ENCODE measurements at places on chromosomes 5 and 9.

GRCh38 chr9:38416461-38416860, 7.8 kb downstream of the IGFBPL1 start:
- no peaks in the 10 kb centered on the region for H3K27me3 ChIP-seq
- no peaks in the 10 kb centered on the region for H3K36me3 ChIP-seq
- no peak for DNase-seq
- no peak overlapping the region for H3K27ac ChIP-seq
- no peak overlapping the region for H3K4me3 ChIP-seq
- H3K4me1 ChIP-seq: no peaks in the 10 kb centered on the region

DNA sequence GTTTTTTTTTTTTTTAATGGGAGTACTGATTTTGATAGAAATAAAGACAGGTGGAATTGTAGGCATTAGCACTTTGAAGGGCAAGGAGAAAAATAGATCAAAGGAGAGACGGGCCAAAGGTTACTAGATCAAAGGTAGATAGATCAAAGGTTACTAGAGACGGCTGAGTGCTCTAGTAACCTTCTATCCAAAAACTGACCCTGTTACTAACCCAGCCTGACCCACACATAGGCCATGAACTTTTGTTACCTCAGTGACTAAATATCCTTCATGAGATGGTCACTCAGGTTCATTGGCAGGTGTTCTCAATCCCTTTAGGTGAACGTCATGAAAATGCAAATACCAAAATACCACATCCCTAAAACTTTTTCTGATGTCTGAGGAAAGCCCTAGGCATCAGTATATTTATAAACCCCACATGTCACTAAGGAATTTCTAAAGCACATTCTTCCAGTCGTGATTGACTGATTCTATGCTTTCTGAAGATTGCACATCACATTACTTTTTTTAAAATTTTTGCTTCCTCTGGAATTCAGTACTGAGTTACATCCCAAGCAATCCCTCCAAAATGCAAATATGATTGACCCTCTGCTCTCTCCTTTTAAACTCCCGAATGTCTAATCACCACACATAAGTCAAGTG, 772.7 kb downstream of the BRINP1 start:
- no peaks in the 10 kb centered on the region for H3K36me3 ChIP-seq
- no peak overlapping the region for H3K27ac ChIP-seq
- no peak for DNase-seq
- no peaks in the 10 kb centered on the region for H3K4me1 ChIP-seq
- no peak overlapping the region for H3K4me3 ChIP-seq
- no peaks in the 10 kb centered on the region for H3K27me3 ChIP-seq

DNA sequence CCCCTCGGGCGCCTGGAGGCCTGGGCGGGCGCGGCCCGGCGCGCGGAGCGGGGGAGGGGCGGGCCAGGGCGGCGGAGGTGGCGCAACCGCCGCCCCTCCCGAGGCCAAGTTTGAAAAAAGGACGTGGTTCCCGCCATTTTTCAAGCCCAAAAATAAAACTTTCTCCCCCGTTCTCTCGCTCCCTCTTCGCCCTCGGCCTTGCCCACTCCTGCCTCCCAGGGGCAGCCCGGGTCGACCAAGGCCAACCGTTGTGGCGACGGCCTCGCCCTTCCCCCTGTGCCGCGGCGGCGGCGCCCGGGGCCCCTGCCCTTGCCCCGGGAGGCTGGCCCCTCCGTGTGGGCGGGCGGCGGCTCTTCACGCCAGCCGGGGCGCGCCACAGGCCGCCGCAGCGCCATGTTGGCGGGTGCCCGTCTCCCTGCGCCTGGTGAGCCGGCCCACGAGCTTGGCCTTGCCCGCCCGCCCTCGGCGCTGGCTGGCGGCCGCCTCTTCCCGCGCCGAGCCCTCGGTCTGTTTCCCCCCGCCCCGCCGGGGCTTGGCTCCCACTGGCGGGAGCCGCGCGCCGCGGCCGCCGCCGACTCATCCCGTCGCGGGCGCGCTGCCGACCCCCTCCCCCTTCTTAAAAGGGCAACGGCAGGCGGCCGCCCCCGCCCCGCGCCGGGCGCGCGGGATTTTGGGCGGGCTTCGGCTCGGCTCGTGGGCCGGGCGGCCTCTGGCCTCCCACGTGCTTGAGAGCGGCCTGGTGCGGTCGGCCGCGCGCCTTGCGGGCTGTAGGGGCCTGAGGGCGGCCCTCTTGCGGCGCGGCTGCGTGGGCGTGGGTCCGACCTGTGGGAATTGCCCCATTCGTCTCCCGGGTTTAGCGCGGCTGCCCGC, 1.3 kb downstream of the ANP32B start:
- peak; percentile 76 for DNase-seq
- H3K27me3 ChIP-seq: no peaks in the 10 kb centered on the region
- H3K4me3 ChIP-seq: peak overlapping the region; percentile 99
- peaks cover 15% of the 10 kb centered on the region for H3K4me1 ChIP-seq

GRCh38 chr5:25850581-25850980, 1187.8 kb downstream of the CDH9 start:
- H3K27me3 ChIP-seq: no peaks in the 10 kb centered on the region
- H3K36me3 ChIP-seq: no peaks in the 10 kb centered on the region
- H3K27ac ChIP-seq: no peak overlapping the region
- H3K4me1 ChIP-seq: peaks cover 4% of the 10 kb centered on the region
- no peak for DNase-seq

- DNase-seq: no peak
- H3K4me1 ChIP-seq: no peaks in the 10 kb centered on the region
Observed at GRCh38 chr5:100855937-100856430, 47.1 kb downstream of the ST8SIA4 start.

DNA sequence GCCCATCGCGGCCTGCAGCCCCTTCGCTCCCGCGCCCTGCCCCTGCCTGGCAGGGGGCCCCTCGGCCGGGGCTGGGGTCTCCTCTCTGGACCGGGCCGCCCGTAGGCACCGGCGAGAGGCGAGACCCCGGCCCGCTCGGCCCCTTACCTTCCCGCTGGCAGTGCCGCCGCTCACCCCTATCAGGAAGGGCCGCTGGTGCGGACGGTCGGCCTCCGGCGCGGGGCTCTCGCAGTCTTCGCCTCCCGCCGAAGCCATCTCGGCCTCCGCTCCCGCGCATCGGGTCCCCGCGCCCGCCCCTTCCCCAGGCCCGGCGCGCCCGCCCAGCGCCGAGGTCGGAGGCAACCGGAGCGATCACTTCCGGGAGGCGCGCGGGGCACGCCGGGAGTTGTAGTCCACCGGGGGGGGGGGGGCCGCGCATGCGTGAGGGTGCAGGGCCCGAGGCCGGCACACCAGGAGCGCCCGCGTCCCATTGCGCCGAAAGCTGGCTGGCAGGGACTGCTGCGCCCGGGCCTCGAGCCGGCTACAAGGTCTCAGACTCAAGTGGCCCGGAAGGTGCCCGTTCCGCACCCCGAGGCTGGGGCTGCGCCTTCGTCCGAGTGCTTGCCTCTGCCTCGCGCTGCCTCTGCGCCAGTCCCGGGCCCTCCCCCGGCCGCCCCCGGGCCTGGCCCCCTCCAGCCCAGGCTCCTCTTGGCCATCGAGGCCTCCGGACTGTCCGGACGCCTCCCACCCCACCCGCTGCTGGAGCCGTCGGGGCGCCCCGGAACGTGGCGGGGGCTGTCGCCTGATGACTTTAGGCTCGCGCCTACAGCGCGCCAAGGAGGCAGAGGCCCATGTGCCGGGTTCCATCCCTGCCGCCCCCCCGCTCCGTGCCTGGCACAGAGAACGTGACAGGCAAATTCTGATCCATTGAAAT, at the start of gene UCK1:
TSS of gene UCK1 (minus strand) at position 344 of the 913 bp plus-strand sequence. CDS start at position 255, 89 bp downstream.
- peak; percentile 80 for DNase-seq
- peak within 1 kb of the TSS; percentile 91 for H3K4me3 ChIP-seq
- no peaks in the 10 kb centered on the region for H3K36me3 ChIP-seq
- peak within 1 kb of the TSS; percentile 36 for H3K27ac ChIP-seq

DNA sequence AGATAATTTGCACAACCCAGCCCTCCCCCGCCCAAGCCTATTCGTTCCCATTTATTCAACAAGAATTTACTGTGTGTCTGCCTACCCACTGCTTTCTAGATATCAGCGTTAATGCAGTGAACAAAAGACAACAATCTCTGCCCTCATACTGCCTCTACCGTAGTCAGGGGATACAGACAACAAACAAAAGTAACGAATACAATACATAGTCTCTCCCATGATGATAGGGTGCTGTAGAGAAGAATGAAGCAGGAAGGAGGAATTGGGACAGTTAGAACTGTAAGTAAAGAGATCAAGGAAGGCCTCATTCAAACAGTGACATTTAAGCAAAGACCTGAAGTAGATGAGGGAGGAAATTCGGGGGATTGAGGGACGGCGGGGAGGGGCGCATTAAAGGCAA, 1.7 kb downstream of the GFM2 start:
- no peaks in the 10 kb centered on the region for H3K36me3 ChIP-seq
- peak overlapping the region; percentile 82 for H3K27ac ChIP-seq
- peaks cover 18% of the 10 kb centered on the region for H3K4me1 ChIP-seq
- no peaks in the 10 kb centered on the region for H3K27me3 ChIP-seq

DNA sequence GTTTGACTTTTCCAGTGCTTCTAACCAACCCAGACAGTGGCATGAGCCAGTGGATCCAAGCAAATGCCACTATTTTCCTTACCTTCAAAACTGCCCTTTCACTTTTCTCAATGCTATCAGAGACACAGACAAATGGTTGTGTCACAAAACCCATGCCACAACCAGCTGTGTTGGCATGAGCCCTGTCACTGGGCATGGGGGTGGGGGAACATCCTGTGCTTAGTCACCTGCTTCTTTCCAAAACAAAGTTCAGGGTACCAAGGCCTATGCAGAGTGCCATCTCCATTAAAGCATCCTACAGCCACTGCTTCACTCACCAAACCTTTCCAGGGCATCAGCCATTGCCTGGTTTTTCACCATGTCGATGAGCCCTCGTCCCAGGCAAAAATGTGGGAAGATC, 30.1 kb downstream of the NIPSNAP3B start:
- no peak overlapping the region for H3K27ac ChIP-seq
- H3K4me1 ChIP-seq: peaks cover 3% of the 10 kb centered on the region
- no peaks in the 10 kb centered on the region for H3K36me3 ChIP-seq
- H3K4me3 ChIP-seq: no peak overlapping the region
- H3K27me3 ChIP-seq: no peaks in the 10 kb centered on the region

- H3K27me3 ChIP-seq: no peaks in the 10 kb centered on the region
- no peak overlapping the region for H3K27ac ChIP-seq
- no peaks in the 10 kb centered on the region for H3K36me3 ChIP-seq
- H3K4me3 ChIP-seq: no peak overlapping the region
- peaks cover 6% of the 10 kb centered on the region for H3K4me1 ChIP-seq
Observed at GRCh38 chr9:105418588-105419500, 29.0 kb upstream of the FSD1L start.

DNA sequence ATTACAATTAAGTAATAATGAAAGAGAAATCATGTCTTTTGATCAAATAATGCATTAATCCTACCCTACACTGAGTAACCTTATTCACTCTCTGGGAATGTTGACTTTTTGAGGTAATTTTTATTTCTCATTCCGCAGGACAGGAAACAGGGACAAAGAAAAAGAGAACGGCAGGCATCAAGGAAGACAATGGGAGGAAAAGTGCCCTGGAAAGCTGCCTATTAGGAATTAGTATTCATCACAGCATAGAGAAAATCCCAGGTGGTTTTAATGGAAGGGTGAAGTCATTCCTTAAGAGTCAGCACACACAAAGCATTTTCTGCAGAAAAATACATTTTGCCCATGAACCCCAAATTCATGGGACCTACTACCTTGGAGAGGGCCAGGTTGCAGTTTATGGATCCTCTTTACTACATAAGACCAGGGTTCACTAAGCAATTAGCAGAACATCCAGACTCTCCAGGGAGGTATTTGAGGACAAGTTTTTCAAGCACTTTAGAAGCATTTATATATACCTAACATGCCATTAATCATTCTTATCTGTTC, 9.4 kb downstream of the FSTL4 start:
- no peak overlapping the region for H3K27ac ChIP-seq
- H3K4me1 ChIP-seq: no peaks in the 10 kb centered on the region
- DNase-seq: no peak
- no peak overlapping the region for H3K4me3 ChIP-seq
- H3K27me3 ChIP-seq: no peaks in the 10 kb centered on the region

DNA sequence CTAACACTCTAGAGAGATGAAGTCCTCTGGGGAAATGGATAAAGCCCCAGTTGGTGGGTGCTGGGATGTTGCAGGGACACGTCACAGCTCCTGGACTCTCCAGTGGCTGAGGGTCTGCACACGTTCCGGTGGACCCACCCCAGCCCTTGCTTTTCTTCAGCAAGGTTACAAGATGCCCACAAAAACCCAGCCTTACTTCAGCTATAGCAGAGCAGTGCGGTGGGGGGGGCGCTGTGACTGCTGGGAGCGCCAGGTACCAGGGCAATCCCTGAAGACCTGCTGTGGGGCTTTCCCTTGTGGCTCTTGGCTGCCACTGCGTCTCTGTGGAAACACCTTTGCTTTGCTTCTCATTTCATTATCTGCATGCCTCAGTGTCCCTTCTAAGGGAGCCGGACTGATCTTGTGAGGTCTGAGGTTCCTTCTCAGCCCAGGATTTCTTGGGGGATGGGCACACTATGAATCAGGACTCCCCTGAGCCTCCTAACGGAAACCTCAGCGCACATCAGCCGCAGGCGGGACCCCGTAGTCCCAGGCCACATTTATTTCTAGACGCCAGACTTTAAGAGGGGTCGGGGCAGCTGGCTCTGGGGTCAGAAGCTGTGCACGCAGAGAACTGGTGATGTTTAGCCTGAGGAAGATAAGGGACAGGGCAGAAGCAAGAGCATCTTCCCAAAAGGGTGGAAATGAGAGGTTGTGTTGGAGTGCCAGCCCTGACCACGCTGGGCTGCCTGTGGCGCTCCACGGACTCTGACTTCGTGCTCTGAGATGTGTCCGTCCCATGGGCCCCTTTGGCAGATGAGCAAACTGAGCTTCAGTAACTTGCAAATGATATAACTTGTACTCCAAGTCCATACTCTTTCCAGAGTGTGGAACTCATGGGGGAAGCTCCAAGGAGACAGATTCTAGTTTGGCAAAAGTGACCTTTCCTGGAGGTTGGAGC, 106.8 kb downstream of the WNK2 start:
- peak; percentile 7 for DNase-seq
- H3K4me1 ChIP-seq: peaks cover 8% of the 10 kb centered on the region
- no peaks in the 10 kb centered on the region for H3K36me3 ChIP-seq
- H3K27me3 ChIP-seq: no peaks in the 10 kb centered on the region
- H3K4me3 ChIP-seq: no peak overlapping the region

- no peaks in the 10 kb centered on the region for H3K36me3 ChIP-seq
- no peak overlapping the region for H3K27ac ChIP-seq
- peaks cover 13% of the 10 kb centered on the region for H3K4me1 ChIP-seq
- H3K27me3 ChIP-seq: no peaks in the 10 kb centered on the region
- DNase-seq: no peak
Observed at GRCh38 chr9:86407022-86407421, 52.8 kb upstream of the TUT7 start.

DNA sequence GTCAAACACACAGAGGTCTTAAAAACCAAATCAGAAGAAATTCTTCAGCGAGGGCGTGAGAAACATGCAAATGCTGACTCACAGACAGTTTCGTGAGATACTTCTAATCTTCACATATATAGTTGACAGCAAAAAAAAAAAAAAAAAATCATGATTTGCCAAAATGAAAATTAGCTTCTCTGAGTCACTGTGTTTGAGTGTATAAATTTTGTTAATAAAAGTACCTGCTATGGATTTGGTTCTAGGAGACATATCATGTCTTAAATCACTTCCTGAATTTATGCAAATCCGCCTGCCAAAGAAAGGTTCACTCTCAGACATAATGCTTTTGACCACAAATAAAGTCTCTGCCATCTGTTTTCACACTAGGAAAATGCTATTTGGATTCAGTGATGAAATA, 114.3 kb downstream of the SLC1A3 start:
- H3K36me3 ChIP-seq: no peaks in the 10 kb centered on the region
- H3K4me3 ChIP-seq: no peak overlapping the region
- no peak overlapping the region for H3K27ac ChIP-seq
- DNase-seq: no peak
- H3K4me1 ChIP-seq: no peaks in the 10 kb centered on the region

GRCh38 chr9:69086312-69086711, 50.8 kb downstream of the FXN start:
- no peak overlapping the region for H3K4me3 ChIP-seq
- no peak overlapping the region for H3K27ac ChIP-seq
- no peaks in the 10 kb centered on the region for H3K4me1 ChIP-seq
- no peaks in the 10 kb centered on the region for H3K36me3 ChIP-seq
- DNase-seq: no peak
